Left lung (tissue), 14 donors: ENCODE measurements at places on chromosomes 2 and 18.

GRCh38 chr2:112304298-112304941 is 29.0 kb downstream of the ZC3H6 start:
- no peak for DNase-seq

- DNase-seq: no peak
These were observed 25.7 kb upstream of the ACAA2 start for GRCh38 chr18:49839012-49839411.

GRCh38 chr2:81247648-81248047 is 943.1 kb upstream of the LRRTM1 start:
- no peak for DNase-seq

DNA sequence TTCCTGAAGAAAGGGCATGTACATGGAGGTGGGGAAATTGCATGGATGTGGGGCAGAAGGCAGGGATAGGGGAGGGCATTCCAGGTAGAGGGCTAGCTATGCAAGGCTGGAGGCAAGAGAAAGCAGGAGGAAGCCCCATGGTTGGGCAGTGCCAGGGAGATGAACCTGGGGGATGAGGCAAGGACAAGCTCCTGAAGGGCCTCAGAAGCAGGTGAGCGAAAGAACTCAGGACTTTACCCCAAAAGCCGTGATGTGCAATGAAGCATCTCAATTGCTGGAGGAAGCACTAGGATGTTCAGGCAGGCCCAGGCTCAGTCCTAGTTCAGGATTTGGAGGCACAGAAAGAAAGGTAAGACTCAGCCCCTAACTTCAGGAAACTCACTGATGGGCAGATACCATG is 117.0 kb upstream of the EPAS1 start:
- DNase-seq: no peak

DNA sequence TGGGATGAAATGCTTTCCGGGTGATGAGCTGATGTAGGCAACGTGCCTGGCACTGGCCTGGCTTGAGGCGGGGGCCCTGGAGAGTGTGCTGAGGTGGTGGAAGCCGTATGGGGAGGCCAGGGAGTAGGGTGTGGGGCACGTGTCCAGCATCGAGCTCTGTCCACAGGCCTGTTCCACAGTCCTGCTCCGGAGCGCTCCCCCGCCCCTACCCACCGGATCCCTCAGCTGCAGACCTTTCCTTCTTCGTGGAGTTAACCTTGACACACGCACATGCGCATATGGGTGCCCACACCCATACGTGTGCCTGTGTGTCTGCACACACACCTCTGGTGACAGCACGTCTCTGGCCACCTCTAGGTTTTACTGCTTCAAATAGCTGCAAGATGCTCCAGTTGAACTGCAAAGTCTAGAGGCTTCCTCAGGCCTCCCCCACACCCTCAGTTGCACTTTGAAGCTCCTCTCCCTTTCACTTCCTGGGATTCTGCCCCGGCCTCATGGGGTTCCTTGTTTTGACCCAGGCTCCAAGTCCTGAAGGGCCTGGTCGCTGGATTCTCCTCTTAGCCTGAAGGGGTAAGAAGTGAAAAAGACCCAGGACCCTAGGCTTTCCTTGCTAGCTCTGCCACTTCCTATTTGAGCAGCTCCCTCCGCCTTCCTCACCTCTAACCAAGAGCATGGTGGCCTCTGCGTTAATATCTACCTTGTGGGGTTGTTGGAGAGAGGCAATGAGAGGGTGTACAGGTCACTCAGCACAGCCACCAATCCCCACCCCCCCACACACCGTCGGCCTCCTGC is 49.5 kb downstream of the INHBB start:
- DNase-seq: no peak
